ENCODE measurements at places on chromosomes 11 and 22.

GRCh38 chr11:70713988-70714665, 315.8 kb downstream of the CTTN start:
- no peak for DNase-seq

- DNase-seq: peak; percentile 14
Measured at GRCh38 chr11:33869481-33870422, 22.1 kb downstream of the LMO2 start.

- no peak for DNase-seq
Measured at GRCh38 chr22:21055880-21056319, 10.2 kb downstream of the LRRC74B start.

GRCh38 chr11:87125257-87125656, 87.5 kb downstream of the TMEM135 start:
- DNase-seq: no peak

- no peak for DNase-seq
Measured at GRCh38 chr11:60288531-60288930, 8.1 kb downstream of the MS4A4A start.

- no peak for DNase-seq
Measured at GRCh38 chr11:128775468-128775867, 81.6 kb downstream of the FLI1 start.

- DNase-seq: no peak
Measured at GRCh38 chr22:36237462-36238372, 1.6 kb downstream of the APOL2 start.

DNA sequence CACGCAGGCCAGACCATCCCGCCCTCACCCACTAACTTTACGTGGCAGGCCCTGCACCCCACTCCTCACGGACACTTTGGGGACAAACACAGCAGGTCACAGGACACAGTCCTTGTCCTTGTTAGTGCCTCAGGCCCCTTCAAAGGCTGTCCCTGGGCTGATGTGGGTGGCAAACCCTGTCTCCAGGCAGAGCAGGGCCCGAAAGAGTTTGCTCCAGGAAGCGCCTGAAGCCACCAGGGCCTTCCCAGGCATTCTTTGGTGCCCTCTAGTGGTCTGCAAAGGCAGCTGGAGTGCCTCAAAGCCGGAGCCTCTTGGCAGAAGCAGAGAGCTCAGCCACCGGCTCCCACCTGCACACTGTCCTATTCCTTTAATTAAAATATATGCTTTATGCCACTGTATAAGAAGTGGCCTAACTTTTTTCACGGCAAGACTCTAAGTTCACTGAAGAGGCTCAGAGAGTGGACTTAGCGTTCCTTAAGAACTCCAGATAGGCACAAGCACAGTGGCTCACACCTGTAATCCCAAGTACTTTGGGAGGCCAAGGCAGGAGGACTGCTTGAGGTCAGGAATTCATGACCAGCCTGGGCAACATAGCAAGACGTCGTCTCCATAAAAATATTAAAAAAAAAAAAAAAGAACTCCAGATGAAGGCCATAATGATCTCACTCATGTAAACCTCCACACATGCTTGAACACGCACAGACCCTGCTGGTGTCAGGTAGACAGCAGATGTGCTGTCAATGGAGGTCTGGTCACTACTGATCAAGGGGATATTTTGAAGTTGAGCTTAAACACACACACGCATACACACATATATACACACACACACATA, 11.1 kb downstream of the TXN2 start:
- peak; percentile 29 for DNase-seq

DNA sequence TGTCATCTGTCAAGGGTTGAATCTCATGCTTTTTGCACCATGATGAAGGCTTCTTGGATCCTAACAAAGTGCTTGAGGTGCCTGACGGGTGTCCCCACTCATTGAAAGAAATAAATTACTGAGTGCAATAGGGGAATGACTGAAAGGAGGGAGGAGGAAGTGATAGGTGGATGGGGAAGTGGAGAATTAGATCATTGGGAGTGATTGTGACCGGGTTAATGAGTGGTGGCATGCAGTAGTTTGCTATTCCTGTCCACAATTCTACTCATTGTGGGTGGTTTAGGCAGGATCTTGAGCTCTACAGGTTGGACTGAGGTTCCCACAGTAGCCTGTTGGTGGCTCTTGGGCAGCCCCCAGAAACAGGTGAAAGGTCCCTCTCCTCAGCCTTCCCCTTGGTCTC, 44.3 kb downstream of the THAP12 start:
- no peak for DNase-seq

GRCh38 chr11:21501245-21501644, 691.6 kb upstream of the ANO5 start:
- DNase-seq: no peak

GRCh38 chr11:110855191-110855590, 143.0 kb upstream of the ARHGAP20 start:
- DNase-seq: no peak

DNA sequence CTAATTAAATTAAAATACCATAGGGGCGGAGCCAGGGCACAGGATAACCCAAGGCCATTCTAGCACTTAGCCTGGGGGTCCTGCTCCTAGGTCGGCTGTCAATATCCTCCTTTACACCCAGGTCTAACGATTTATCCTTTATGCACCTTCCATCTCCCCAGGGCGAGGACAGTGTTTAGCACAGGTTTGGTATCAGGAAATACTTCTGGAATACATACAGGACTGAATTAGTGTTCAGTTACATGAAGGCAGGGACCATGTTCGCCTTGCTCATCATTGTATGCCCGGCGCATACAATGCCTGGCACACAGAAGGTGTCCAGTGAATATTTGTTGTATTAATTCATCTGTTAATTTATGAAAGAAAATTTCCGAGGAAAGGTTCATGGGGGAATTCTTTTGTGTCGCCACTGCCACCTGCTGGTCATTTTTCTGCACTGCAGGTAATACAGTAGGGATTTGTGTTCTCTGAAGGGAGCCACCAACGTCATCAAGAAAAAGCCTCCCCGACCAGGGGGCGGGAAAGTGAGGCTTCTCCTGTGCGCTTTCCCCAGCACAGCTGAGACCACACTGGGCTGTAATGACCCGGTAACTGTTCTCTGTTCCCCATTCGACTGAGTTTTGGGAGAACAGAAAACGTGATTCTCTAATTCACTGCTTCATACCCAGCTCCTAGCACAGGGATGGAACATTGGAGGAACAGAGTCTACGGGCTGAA, 68.7 kb upstream of the ASPHD2 start:
- DNase-seq: peak; percentile 67

DNA sequence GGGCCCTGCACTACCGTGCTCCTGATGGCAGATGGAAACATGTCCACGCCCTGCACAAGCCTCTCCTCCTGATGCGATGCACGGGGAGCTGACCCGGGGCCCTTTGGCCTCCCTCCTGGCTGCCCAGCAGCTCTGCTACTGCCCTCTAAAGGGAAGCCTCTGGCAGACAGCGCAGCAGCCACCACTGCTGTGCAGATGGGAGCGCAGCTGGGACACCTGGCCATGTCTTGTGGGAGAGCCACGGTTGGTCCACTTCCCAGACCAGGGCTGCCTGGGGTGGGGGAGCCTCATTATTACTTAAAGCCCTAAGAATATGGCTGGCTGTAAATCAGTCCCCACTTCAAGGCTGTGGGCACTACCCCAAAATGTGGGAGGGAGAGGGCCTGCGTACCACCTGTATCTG, 38.3 kb downstream of the TBX1 start:
- DNase-seq: no peak

GRCh38 chr11:119616586-119617339, 112.2 kb downstream of the NECTIN1 start:
- DNase-seq: no peak

DNA sequence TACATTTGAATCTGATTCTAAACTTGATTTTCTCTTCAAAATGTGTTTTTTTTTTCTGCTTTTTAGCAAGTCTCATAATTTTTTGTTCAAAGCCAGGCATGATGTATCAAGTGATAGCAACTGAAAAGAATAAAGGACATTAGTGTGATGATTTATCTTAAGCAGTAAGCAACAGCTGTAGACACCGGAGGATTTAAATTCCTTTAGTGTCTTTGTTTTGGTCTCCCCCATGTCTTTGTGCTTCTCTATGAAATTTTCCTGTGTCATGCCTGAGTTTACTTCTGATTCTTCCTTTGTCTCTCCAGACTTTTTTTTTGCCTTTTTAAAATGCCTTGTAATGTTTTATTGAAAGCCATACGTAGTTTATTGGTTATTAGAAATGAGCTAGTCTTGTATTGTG, 934.2 kb upstream of the RAG2 start:
- no peak for DNase-seq

DNA sequence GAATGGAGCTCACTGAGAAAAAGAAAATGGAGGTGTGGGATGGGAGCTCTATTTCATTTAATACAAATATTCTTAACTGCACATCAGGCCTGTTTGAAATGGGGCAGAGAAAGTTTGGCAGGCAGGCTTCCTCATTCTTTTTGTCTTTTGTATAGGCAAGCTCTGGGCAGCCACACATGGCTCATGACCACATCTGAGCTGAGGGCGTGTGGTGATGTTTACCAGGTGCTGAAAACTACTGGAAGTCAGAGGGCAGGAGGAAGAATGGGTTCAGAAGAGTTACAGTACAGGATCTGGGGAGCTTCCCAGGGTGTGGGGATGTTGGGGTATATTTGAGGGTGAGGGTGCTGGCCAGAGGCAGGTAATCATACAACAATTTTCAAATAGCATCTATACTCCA, 66.3 kb upstream of the NAV2 start:
- DNase-seq: no peak

DNA sequence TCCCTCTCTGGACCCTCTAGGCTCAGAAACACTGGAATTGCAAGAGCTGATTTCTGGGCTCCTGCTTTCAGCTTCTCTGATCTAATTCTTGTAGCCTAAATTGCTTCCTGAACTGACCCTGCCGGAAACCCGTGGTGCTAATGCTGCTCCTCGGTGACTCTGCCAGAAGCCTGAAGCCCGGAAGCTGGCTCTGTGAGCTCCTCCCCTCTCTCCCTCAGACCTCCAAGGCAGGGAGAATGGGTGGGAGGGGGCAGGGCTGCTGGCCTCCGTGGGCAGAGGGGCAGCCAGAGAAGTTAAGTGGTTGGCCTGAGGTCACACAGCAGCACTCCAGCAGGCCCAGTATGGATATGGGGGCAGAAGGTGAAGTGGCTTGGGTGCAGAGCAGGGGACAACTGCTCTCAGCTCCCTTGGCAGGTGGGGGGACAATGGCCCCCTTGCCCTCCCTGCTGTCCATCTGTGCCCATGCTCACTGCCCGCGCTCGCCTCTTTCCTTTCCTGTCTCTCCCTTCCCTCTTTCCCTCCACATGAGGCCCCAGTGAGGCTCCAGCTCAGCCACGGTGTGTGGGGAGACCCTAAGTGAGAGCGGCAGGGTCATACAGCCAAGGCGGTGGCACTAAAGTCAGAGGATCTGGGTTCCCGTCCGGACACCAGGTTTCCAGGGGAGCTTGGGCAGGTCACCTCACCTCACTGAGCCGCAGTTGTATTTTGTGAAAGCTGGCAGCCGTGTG, 16.2 kb downstream of the CAPN5 start:
- no peak for DNase-seq

DNA sequence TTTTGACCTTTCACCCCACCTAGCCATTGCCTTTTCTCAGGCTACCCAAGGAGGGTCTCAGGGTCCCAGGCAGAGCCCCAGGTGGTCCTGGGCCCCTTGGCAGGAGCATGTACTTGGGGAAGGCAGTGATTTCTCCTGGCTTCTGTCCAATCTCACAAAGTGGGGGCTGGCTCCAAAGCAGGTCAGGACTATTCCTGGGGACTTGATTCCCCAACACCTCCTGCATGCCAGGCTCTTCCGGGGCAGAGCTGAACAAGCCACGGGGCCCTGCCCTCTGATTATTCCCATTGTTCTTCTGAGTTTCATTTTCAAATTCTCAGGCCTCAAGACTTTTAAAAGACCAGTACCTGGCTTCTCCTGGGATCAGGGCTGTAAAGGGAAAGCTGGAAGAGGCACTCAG, 1.5 kb upstream of the TCF20 start:
- no peak for DNase-seq

GRCh38 chr11:114232400-114233059, 63.7 kb upstream of the NNMT start:
- no peak for DNase-seq

DNA sequence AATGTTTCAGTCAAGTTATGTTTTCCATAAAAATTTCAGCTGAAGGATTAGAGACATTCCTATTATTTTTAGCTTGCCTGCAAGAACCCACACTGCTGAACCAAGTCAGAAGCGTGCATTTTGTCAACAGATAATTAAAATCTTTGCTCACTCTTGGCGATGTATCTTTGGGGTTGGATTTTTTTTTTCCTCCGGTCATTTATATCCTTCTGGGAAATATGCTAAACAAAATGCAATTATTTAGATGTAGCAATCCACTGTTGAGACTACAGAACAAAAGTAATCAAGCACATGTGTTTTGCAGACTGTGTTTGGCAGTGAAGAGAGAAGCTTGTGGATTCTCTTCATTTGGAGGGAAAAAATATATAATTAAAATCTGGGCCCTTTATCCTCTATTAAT, 15.3 kb upstream of the NELL1 start:
- DNase-seq: no peak

- no peak for DNase-seq
Measured at GRCh38 chr22:19993926-19994325, 22.7 kb downstream of the ARVCF start.

GRCh38 chr11:134412203-134413042, at the start of gene B3GAT1:
Gene B3GAT1, minus strand, starts transcription at chr11:134412242. Its CDS starts 24,583 bp downstream, at chr11:134387659.
- no peak for DNase-seq

DNA sequence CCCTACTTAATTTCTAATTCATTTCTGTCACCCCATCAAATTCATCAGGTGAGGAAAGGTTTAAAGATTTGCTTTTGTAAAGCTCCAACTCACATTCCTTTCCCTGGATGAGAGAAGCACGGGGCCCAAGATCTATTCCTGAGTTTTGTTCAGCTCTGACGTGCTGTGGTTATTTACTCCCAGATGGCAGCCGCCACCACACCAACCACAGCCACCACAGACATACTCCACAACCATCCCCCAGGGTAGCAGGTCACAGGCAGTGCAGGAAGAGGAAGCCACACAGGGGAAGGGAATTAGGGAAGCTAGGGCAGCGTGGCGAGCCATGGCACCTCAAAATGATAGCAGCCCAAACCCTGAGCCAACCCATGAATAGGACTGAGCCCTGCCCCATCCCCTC, 63.5 kb upstream of the CSNK2A3 start:
- no peak for DNase-seq

- peak; percentile 43 for DNase-seq
Measured at GRCh38 chr11:118531597-118532084, 649 bp downstream of the TMEM25 start.

- DNase-seq: no peak
Measured at GRCh38 chr11:78929906-78930220, 355.2 kb upstream of the NARS2 start.

GRCh38 chr11:119473226-119473625, 50.3 kb upstream of the THY1 start:
- DNase-seq: no peak

- DNase-seq: no peak
Measured at GRCh38 chr22:27327981-27328721, 473.4 kb downstream of the MN1 start.

- DNase-seq: no peak
Measured at GRCh38 chr11:60925868-60926267, 1.6 kb downstream of the TMEM132A start.

- DNase-seq: no peak
Measured at GRCh38 chr11:73659961-73660360, 13.6 kb downstream of the PLEKHB1 start.

- DNase-seq: no peak
Measured at GRCh38 chr11:18578975-18579598, 9.4 kb downstream of the UEVLD start.

- DNase-seq: no peak
Measured at GRCh38 chr11:61575886-61576861, 4.7 kb downstream of the SYT7 start.

Measured in NCI-H748 treated with DMSO at 0.1 percent for 48 hours (cell line).